ENCODE measurements at places on chromosomes 1 and 21. TPM values are rescaled to one million over a fixed set of nuclear protein-coding genes. Genes with fewer than 3 reads are reported as not detected.

Gene AGMAT
- 0.18 TPM for total RNA-seq

Gene FCRL2
- not detected for total RNA-seq

- H3K4me1 ChIP-seq: peaks cover 21% of the 10 kb centered on the region
- no peak for DNase-seq
- no peak overlapping the region for H3K4me3 ChIP-seq
- H3K36me3 ChIP-seq: no peaks in the 10 kb centered on the region
- no peak overlapping the region for H3K27ac ChIP-seq
- H3K27me3 ChIP-seq: no peaks in the 10 kb centered on the region
These were observed 257.0 kb upstream of the USP24 start for GRCh38 chr1:55472115-55472514.

GRCh38 chr21:22710721-22711120, 1712.5 kb downstream of the NCAM2 start:
- no peak overlapping the region for H3K4me3 ChIP-seq
- peaks cover under 1% of the 10 kb centered on the region for H3K27me3 ChIP-seq
- H3K36me3 ChIP-seq: no peaks in the 10 kb centered on the region
- DNase-seq: no peak
- H3K27ac ChIP-seq: peak overlapping the region; percentile 57

- DNase-seq: no peak
- H3K27me3 ChIP-seq: no peaks in the 10 kb centered on the region
- H3K4me3 ChIP-seq: no peak overlapping the region
- no peak overlapping the region for H3K27ac ChIP-seq
- peaks cover 8% of the 10 kb centered on the region for H3K4me1 ChIP-seq
These were observed 3.7 kb upstream of the PHACTR4 start for GRCh38 chr1:28365864-28366263.

All from endothelial cell (in vitro differentiated cells).